ENCODE measurements at places on chromosomes 2 and 18.

- DNase-seq = no peak
Observed at GRCh38 chr2:152479282-152479681, 144.3 kb downstream of the FMNL2 start.

GRCh38 chr2:173358616-173359015, 3.9 kb downstream of the CDCA7 start:
- DNase-seq = no peak

DNA sequence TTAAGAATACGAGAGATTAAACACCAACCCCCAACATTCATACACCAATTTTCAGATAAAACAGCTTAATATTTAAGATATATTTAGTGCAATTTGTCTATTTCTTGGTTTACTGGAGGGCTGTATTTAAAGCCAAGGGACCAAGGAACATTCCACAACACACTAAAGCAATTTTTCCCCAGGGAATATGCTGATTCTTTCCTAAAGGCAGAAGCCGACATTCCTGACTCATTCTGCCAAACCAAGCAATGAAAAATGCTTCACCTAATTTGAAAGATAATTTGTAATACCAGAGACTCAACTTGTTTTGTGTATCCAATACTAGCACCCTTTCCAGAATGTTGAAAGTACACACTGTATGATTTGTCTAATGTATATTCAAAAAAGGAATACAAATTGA, 1267.6 kb upstream of the PIK3C3 start:
- no peak for DNase-seq

- no peak for DNase-seq
Observed at GRCh38 chr2:46167924-46168323, 129.3 kb upstream of the EPAS1 start.

DNA sequence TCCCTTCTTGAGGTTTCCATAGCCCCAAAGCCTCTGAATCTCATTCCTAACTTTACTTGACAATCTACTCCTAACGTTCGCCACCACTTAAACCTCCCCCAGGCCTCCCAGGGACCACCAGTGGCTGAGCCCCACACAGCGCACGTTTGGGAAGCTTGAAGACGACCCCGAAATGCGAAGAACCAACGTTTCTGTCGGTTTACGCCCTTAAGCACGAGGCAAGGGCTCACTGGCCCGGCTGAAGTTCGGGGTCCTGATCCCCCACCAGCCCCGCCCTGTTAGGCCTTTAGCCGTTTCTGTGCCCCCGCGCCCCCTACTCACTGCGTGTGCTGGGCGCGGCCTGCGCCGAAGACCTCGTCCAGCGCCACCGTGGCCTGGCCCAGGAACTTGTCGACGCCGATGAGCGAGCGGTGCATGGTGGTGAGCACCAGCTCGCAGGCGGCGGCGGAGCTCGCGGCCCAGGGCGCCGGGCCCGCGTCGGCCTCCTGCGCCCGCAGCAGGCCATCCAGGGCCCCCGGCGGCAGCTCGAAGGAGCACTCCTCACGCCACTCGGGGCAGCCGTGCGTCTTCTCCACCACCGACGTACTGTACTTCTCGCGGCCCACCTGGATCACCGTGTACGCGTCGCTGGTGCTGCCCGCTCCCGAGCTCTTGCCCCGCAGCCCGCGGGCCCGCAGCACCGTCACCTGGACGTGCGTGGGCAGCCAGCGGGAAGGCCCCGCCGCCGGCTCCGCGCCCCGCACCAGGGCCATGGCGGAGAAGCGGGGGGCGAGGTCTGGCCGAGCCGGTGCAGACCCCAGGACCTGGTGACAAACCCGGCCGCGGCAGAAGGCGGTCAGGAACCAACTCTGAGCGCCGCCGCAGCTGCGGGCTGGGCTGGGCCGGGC, 479 bp downstream of the RAB11FIP5 start:
- no peak for DNase-seq

GRCh38 chr2:60717691-60718090, 38.4 kb upstream of the PAPOLG start:
- no peak for DNase-seq

DNA sequence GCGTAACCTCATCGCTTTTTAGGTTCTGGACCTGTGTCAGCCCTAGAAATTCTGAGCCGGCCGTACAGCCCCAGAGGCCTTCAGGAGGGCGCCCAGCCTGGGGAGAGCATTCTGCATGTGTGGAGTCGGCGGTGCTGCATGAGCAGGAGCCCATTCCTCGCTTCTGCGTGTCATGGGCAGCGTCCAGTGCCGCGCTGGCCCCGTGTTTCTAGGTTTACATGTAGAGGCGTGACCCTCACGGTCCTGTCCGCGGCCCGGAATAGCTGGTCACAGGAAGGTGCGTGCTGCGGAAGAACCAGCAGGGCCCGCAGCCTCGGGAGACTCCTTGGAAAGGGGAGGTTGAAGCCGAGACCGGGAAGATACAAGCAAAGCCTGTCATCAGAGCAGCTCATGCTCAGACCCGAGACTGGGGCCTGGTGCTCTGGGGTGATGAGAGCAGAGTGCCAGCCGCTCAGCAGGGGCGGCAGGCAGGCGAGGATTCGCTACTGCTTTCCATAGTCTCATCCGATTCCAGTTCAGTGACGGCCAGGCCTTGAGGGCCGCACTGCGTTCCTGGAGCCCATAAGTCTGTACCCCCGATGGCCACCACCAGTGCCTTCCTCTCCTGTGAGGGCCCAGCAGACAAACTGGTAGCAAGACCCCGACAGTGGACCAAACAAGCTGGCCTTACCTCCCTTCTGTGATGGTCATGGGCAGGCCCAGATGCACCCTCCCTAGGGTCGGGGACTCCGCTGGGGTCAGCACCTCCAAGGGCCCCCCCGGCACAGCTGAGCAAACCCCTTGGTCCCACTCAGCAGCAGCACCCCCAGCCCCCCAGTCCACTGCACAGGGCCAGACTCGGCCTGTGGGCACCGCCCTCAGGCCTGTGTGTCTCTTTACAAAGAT, 15.6 kb upstream of the NFATC1 start:
- DNase-seq = no peak

DNA sequence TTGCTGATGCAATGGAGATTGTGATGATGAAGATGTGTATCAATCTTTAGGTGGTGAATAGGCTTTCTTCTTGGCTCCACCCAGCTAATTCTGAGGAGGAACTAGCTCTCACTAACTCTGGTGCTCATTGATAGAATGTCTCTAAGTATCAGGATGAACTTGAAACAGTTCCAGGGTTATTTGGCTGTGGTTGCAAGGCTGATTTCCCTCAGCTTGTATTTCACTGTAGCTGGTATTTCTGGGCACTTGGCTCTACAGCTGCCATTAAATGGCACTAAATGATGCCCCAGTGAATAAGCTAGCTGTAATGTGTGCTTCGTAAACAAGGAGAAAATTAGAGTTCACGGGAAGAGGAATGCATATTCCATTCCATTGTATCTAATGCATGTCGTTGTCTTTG, 241.2 kb downstream of the RPIA start:
- no peak for DNase-seq
